ENCODE measurements at places on chromosomes 7 and 10. TPM values are rescaled to one million over a fixed set of nuclear protein-coding genes. Genes with fewer than 3 reads are reported as not detected.
A peak's percentile ranks its signal among the peaks of the same experiment; 100 is the strongest.

- no peak for DNase-seq
Observed at GRCh38 chr7:150620061-150620460, 12.1 kb downstream of the GIMAP6 start.

- DNase-seq: no peak
Observed at GRCh38 chr10:85936161-85936560, 430.4 kb downstream of the GRID1 start.

GRCh38 chr7:94449151-94449725 lies 54.5 kb downstream of the COL1A2 start:
- DNase-seq: no peak

- no peak for DNase-seq
Observed at GRCh38 chr10:46068117-46068516, 22.0 kb upstream of the MSMB start.

- DNase-seq: no peak
Observed at GRCh38 chr7:55549457-55549856, 22.8 kb downstream of the VOPP1 start.

DNA sequence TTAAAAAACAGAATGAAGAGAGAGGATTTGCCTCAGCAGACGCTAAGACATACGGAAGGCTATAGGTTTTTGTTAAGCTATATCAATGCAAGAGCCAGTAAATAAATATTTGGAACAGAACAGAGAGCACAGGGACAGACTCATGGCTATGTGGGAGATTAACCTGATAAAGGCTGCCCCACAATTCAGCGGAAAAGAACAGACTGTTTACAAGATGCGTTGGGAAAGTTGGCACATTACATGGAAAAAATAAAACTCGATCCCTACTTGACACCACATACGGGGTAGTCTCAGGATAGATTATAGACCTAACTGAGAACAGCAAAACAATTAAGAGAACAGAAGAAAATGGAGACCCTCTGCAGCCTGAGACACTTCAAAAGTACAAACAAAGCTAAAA lies 10.8 kb downstream of the KCNH2 start:
- DNase-seq: no peak

GRCh38 chr10:117224881-117225280 lies 16.0 kb upstream of the SLC18A2 start:
- DNase-seq: no peak

DNA sequence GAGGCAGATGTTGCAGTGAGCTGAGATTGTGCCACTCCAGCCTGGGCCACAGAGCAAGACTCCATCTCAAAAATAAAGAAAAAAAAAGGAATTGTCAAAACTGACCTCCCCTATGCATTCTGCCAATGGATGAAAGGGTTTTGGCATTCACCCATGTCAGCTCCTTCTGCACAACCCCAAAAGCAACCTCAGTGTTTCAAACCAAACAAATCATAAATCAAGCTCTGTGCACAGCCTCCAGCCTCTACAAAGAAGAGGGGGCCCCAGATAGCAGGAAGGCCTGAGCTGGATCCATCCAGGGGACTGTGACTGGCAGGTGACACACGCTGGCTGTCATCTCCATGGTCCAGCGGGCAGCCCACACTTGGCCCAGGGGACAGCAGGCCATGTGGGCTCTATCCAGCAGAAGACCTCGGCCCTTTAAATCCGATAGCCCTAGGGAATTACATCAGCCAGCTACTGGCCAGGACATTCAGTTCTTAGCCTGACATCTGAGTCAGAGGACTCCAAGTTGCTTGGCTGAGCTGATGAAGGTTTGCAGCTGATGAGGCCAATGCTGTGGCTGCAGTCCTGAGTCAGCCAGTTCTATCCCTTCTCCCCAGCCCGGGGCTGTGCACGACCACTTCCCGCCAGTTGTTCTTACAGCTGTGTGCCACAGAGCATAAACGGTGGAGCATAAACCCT lies 52.0 kb upstream of the FIGNL1 start:
- DNase-seq: peak; percentile 74

DNA sequence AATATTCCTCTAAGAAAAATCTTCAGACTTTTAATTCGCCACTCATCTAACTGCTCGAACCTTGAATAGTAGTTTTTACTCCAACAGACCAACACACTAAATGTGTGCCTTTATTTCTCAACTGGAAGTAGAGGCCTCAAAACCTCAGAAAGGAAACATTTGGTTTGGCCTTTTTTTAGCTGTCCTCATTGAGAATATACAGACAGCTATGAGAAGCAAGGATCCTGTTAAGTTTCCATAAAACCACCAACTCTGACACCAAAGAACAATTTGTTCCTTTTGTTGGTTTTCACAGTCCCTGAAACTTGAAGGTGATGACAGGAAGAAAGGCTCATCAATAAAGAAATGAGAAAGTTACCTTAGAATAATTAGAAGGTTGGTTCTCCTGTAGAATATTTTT lies 199.2 kb upstream of the MEOX2 start:
- DNase-seq: no peak

DNA sequence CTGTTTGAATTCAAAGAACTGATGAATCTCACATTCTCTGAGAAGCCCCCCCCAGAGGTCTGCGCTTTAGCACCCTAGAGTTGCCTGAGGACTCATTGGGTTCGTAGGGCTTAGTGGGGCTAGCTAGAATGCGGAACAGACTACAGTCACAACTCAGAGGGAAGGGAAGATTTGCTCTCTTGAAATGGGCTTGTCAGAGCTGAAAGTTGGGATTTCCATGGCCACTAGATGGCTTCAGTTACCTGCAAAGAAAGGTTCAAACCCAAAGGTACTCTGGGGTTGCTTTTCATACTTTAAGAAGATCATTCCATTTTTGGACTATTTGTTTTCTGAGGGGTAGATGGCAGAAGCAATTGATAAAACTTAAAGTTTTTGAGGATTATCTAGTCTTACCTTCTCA lies 205.0 kb downstream of the BBS9 start:
- DNase-seq: no peak

DNA sequence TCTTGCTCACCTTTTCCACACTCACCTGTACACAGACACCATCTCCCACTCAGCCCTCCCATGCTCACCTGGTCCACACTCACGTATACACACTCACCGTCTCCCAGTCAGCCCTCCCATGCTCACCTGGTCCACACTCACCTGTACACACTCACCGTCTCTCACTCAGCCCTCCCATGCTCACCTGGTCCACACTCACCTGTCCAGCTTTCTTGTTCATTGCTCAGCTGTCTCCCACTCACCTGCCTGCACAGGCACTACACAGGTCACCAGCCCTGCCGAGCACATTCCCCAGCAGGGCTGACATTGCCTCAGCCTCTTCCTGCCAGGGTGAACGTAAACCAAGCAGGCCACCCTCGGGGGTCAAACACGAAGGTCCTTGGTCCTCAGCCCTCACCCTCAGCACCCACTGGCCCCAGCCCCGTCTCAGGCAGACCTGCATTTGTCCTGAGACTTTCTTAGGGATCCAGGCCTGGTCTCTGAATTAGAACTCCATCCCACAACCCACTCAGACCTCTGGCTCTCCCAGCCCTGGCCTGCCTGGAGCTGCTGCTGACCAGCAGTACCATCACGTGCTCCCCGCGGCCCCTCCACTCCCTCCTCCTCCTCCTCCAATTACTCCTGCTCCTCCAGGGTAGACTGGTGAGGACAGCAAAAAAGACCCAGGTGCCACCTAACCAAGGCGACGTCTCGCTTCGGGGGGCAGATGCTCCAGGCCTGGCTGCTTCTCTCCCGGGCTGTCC lies 12.8 kb upstream of the DNAAF5 start:
- DNase-seq: peak; percentile 40

DNA sequence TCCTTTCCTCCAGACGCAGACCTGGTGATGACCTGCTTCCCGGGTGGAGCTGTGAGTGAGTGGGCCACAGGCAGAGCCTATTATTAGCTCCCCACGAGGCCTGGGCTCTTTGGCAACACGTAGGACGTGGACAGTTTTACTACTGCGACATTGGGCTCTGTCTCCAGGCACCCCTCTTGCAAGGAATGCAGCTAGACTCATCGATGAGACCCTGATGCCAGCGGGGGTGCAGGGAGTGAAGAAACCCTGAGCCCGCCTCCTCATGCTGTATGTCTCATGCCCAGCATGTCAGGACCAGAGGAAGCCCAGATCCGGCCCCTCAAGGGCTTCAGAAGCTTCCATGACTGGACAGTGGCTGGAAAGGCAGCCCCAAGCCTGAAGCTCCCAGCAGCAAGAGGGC lies 161.9 kb downstream of the TCERG1L start:
- no peak for DNase-seq

DNA sequence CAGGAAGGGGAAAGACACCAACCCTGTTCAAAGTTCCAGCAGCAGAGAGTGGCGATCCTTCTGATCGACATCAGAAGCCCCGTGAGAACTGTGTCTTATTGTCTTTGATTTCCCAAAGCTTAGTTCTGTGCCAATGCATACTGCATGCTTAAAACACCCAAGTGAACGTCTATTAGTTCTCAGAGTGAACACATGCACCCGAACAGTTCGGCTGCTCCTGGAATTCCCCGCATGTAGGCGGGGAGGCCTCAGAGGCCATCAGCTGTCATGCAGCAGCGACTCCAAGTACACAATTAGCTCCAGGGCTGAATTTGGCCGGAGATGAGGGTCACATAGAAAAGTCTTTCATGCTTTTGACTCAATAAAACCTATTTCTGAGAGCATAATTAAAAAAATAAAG lies 276.9 kb downstream of the ZMYND11 start:
- no peak for DNase-seq

DNA sequence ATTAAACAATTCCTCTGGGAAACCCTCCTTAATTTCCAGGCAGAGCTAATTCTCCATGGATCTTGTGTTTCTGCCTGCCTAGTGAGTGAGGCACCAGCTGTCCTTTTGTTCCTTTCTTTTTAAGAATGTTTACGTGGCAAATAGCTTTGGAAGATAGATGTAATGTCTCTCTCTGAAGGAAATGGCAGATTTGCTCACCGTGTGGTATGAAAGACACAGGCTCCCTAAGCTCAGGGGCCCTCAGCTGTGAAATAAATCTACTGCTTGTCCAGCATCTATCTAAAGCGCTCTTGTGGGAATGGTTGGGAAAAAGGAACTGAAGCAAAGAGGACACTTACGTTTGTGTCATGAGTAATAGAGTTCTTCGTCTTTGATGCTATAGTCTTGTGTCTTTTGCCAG lies 64.6 kb downstream of the FAS start:
- DNase-seq: no peak

- DNase-seq: peak; percentile 29
Observed at GRCh38 chr7:71739520-71740173, 607.7 kb downstream of the GALNT17 start.

- DNase-seq: peak; percentile 32
Observed at GRCh38 chr10:49174261-49174925, 13.8 kb downstream of the TMEM273 start.

DNA sequence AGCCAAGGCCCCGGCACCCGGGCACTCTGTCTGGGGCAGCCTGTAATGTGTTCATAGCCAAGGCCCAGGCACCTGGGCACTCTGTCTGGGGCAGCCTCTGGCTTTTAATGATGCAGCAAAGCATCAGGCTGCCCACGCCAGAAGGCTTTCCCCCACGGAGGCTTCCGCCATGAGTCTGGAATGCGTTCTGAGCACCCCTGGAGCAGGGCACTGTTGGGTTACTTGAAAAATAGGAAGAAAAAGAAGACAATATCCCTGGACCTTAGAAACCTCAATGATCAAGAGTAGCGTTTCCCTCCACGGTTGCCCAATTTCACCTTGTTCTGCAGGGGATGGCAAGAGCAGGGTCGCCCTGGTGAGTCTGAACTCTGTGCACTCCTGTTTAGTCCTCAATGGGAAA lies 565.0 kb downstream of the PTPRN2 start:
- DNase-seq: no peak

DNA sequence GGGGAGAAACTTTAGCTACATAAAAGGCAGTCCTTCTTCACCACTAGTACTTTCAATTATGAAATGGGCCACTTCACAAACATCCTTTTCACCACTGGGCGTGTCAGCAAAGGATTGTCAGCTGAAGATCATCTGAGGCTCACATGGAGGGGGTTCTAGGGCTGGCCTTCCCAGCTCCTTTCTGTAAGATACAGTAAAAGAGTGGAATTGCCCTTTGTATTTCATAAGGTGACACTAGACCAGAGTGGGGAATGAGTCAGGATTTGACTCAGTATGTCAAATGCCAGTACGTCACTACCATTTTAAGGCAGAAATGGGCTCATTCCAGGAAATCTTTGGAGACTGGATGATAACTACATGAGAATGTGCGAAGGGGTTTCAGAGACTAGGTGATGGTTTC lies 21.2 kb upstream of the BLOC1S2 start:
- no peak for DNase-seq

DNA sequence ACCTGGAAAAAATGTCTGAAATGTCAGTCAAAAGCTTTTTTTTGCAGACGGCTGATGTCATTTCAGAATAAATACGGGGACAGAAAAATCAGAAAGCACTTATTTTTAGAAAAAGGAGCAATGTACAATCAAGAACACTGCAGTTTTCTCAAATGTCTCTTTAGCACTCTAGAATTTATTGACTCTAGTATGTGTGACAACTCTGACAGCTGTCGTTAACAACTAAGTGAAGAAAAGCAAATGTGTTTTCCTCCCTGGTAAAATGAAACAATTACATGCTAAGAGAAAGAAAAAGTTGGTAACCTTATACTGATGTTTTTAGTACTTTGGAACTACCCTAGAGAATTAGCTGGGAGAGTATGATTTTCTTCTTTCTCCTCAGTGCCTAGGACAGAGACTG lies 497.4 kb downstream of the GRM8 start:
- DNase-seq: no peak

DNA sequence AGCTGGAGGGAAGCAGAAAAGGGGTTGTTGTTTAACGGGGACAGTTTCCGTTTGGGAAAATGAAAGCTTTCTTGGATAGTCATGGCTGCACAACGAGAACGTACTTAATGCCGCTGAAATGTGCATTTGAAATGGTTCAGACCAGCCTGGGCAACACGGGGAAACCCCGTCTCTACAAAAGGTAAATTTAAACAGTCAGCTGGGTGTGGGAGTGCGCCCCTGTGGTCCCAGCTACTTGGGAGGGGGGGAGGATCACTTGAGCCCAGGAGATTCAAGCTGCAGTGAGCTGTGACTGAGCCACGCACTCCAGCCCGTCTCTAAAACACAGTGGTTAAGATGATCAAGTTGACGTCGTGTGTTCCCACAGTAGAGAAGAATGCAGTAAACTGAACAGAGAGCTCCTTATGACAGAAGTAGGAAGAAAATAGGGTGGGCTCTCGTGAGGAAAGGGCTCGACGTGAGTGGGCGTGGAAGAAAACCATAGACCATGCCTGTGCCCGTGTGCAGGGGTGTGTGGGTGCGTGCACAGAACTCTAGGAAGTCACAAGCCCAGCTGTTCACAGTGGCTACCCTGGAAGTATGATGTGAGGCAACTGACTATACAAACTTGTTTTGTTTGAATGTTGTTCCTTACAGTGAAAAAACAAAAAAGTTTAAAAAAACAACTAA lies 4.1 kb upstream of the FUOM start:
- DNase-seq: no peak

GRCh38 chr10:67296926-67297325 lies 371.1 kb downstream of the LRRTM3 start:
- DNase-seq: no peak

Gene CC2D2B
- total RNA-seq: 7.0 TPM

Gene BRAT1
- 24.0 TPM for total RNA-seq

Gene HTR5A
- total RNA-seq: not detected

Gene SNCG
- total RNA-seq: 706 TPM

Gene PRKAR2B
- total RNA-seq: 22.8 TPM

Data from ureter (tissue), 1 donor.